CD4-positive, alpha-beta T cell treated with Interleukin-6 for 4 hours (primary cell): ENCODE measurements at places on chromosomes 2 and 18.
A peak's percentile ranks its signal among the peaks of the same experiment; 100 is the strongest.

- DNase-seq, result no peak
Measured at GRCh38 chr2:203177361-203177760, 61.5 kb upstream of the CYP20A1 start.

- DNase-seq, result no peak
Measured at GRCh38 chr2:211900518-211900917, 638.1 kb downstream of the ERBB4 start.

- no peak for DNase-seq
Measured at GRCh38 chr2:158098178-158098577, 3.5 kb upstream of the UPP2 start.

DNA sequence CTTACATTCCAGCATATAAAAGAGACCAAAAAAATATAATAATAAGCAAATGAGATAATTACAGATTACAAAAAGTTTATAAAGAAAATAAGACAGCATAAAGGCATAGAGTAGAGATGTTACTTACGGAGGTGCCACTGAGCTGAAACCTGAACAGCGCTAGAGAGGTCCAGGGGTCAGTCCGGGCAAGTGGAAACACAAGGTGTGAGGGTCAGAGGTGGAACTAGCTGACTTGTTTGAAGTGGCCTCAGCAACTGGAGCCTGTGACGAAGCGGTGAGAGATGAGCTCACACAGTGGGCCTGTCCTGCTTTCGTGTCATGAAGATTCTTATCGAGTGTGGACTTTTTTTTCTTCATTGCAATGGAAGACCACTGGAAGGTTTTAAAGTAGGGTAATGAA, 288.3 kb upstream of the TANK start:
- no peak for DNase-seq

GRCh38 chr18:75502286-75502685, 74.8 kb upstream of the SMIM21 start:
- DNase-seq, result no peak

DNA sequence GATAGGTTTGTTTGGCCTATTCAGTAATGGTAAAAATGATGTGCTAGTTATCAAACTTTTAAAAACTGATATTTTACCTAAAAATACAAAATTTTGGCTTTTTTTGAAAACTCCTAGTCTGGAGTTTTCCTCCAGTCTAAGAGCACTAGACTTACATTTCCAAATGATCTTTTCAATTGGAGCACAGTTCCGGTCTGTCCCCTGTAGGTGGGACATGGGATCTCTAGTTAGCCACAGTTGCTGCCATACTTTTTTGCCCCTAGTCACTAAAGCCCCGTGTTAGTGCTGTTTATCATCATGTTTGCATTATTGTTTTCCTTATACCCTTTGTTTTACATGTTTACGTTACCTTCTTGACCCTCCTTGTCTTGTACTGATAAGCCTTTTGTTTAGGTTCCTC, 52.4 kb downstream of the RELCH start:
- DNase-seq, result no peak

DNA sequence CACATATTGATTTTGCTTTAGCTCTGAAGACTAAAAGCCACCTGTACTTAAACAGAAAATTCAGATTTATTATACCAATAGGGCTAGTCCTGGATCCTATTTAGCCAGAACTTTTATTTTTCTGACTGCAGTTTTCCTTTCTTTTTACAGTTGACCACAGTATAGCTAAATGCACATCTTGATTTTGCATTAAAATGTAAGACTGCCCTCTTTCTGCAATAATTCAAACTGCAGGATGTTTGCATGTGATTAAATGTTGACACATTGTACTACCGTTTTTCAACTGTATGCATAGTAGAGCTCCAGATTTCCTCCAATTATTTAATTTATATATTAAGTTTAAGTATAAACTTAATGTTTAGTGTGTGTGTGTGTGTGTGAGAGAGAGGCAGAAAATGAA, 1262.9 kb downstream of the SUCLG1 start:
- no peak for DNase-seq

DNA sequence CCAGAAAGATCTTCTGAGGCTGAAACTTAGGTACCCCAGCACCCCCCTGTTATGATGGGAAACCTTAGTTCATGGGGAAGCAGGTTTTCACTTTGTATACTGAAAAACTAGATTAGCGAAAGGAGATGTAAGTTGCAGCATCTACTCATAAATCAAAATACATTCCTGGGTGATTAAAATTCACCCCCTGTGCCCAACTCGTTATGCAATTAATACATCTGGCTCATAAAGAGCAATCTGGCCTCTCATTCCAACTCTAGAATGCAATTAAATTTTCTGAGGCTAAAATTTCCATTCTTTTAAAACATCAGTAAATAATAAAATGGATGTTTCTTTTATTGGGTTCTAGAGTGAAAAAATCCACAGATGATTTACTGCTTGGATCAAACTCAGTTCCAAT, 110.9 kb upstream of the BZW1 start:
- no peak for DNase-seq

DNA sequence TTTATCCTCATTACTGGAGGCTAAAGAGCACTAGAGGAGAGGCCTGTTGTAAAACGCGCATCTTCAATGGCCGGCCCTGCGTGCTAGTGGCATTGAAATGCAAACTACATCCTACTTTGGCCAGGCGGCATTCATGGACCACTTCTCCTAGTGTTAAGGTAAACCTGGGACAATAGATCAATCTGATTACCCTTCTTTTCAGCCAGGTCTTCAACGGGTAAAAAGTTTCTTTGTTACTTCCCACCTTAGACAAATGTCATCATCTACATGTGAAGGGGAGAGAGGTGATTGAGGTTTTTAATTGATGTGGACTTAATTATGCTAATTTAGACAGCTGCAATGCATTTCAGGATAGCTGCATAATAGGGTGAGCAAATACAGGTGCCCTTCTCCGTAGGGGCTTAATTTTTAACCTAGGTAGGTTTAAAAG, 628.0 kb downstream of the ZEB2 start:
- no peak for DNase-seq

GRCh38 chr2:11578986-11579774, 45.3 kb downstream of the GREB1 start:
- no peak for DNase-seq

DNA sequence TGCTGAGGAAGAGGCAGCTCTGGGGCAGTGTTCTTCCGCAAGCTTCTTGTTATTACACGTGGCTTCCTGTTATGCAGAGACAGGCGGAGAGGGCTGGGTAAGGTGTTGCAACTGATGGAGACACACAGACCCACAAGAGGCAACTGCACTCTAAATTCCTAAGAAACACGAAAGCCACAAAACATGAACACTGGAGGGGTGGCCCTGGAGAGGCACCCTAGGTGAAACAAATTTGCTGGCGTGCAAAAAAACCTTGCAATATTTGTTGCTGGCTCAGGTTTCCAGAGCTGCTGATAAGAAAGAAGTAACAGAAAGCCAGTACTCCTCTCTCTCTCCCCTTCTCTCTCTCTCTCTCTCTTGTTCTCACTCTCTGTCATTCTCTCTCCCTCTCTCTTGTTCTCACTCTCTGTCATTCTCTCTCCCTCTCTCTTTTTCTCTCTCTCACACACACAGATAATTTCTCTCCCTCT, 31.8 kb downstream of the ARHGAP25 start:
- DNase-seq, result peak; percentile 80

DNA sequence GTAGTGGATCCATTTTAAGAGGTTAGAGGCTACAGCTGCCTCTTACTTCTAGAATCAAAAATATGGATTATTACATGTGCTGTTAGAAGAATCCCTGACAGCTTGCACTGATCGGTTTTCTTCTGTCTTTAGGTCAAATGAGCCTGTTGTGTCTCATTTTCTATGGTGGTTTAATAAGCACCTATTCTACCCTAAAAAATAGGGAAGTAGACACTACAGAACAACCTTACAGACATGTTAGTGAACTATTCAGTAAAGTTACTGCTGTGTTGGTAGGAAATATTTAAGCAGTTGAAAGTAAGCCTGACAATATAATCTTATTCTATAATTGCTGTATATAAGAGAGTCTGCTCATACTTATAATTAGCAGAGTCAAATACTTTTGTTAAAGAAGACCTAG, 168.5 kb upstream of the NOSTRIN start:
- no peak for DNase-seq

DNA sequence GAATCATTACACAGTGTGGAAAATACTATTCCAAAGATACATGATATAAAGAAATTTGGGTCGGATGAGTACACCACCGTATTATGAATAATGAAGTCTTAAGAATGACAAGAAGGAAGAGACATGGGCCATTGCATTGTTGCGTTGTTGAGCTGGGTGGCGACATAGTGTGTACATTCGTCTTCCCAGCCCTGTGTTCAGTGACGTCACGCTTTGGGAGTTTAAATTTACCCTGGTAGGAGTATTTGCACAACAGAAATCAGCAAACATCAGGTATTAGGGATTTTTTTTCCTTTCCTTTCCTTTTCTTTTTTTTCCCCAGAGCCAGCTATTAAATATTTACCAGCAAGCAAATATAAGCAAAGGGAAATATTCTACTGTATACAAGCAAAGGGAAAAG, 347.2 kb upstream of the NETO1 start:
- no peak for DNase-seq

GRCh38 chr2:150605664-150606063, 118.2 kb upstream of the RND3 start:
- no peak for DNase-seq

DNA sequence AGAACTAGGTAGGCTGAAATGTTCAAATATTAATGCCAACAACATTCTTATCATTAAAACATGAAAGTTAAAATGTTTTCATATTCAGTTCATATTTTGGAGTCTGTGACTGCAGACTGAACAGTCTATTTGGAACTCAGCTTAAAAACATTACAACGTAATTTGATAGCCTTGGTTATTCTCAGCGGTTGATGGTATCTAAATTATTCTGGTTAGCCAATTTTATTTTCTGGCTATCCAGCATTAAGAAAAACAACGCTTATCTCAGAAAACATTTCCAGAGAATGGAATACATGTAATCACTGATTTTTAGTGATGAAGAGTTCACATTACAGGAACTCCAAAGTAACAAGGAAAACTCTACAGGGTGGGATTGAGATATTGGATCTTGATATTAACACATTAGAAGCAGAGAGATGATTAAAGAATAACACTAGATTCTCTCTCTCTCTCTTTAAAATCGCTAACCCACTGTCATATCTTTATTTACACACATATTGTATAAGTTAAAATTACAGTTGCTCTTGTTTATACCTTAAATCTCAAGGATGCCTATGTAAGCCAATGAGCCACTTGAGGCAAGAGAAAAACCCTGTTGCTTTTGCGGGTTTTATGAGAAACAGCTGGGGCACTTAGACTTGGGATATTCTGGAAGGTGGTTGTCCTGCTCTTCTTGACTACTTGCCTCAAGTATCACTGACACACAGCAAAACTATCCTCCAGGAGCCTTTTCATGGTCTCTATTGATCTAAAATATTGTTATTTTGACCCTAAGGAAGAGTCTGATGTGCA, 84.9 kb downstream of the ICOS start:
- DNase-seq, result no peak

- DNase-seq, result no peak
Measured at GRCh38 chr2:122203523-122203922, 448.1 kb downstream of the TSN start.

GRCh38 chr2:182133195-182133891, 147.7 kb downstream of the PPP1R1C start:
- DNase-seq, result no peak
